Activated CD4-positive, alpha-beta T cell treated with anti-CD3 and anti-CD28 coated beads for 36 hours (primary cell): ENCODE measurements at places on chromosomes 12 and 14. TPM values are rescaled to one million over a fixed set of nuclear protein-coding genes. Genes with fewer than 3 reads are reported as not detected.

Gene HOXC12
- not detected for total RNA-seq

DNA sequence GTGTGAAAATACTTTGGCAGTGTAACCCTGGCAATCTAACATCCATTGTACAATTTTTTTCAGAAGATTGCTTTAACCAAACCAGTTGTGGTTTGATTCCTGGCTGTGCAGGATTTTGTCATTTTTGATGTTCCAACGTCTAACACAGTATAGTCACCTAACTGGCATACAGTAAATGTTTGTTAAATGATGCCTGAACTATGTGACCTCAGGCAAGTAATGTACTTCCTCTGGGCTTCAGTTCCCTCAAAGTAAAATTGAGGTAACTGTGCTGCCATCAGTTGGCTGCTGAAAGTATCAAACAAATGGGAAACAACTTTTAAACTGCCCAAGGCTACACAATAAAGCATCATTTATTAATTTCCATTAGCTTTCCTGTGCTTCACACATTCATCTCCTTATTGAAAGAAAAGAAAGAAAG, 4.3 kb downstream of the TM7SF3 start:
- no peak for DNase-seq

DNA sequence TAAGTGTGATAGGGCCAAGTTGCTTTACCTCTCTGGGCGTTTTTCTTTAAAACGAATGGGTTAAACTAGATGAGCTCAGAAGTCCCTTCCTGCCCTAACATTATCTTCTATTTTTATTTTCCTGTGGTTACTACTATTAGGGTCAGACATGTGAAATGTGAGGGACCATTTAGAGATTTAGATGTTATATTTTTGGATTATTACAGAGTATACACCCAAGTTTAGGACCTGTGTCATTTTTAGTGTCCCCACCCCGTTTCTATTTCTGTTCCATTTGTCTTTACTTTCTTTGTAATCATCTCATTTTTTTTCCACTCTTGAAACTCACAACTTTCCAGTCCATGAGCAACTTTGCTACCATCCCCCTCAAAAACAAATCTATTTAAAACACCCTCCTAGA, 56.3 kb downstream of the SLC4A8 start:
- no peak for DNase-seq

DNA sequence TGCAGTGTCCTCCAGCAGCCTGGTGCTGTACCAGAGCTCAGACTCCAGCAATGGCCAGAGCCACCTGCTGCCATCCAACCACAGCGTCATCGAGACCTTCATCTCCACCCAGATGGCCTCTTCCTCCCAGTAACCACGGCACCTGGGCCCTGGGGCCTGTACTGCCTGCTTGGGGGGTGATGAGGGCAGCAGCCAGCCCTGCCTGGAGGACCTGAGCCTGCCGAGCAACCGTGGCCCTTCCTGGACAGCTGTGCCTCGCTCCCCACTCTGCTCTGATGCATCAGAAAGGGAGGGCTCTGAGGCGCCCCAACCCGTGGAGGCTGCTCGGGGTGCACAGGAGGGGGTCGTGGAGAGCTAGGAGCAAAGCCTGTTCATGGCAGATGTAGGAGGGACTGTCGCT, 15.2 kb downstream of the C12orf43 start:
- DNase-seq, result no peak

GRCh38 chr12:121283388-121283787, 13.1 kb downstream of the CAMKK2 start:
- no peak for DNase-seq
